Endodermal cell (in vitro differentiated cells): ENCODE measurements at places on chromosomes 5 and 9.

GRCh38 chr5:13591621-13592020, 352.9 kb downstream of the DNAH5 start:
- no peaks in the 10 kb centered on the region for H3K36me3 ChIP-seq
- H3K4me1 ChIP-seq: no peaks in the 10 kb centered on the region
- H3K27ac ChIP-seq: no peak overlapping the region
- H3K4me3 ChIP-seq: no peak overlapping the region
- no peak for DNase-seq

GRCh38 chr5:168827636-168828035, 248.5 kb upstream of the PANK3 start:
- peak; percentile 44 for DNase-seq
- H3K36me3 ChIP-seq: no peaks in the 10 kb centered on the region
- H3K4me3 ChIP-seq: no peak overlapping the region
- H3K27ac ChIP-seq: no peak overlapping the region
- H3K27me3 ChIP-seq: peaks cover 11% of the 10 kb centered on the region

- H3K4me1 ChIP-seq: no peaks in the 10 kb centered on the region
- no peak for DNase-seq
- H3K4me3 ChIP-seq: no peak overlapping the region
- H3K27me3 ChIP-seq: peaks cover 20% of the 10 kb centered on the region
- no peaks in the 10 kb centered on the region for H3K36me3 ChIP-seq
- no peak overlapping the region for H3K27ac ChIP-seq
Observed at GRCh38 chr5:169333518-169333917, 32.6 kb upstream of the SLIT3 start.

GRCh38 chr5:114391321-114391720, 29.5 kb downstream of the KCNN2 start:
- no peaks in the 10 kb centered on the region for H3K27me3 ChIP-seq
- DNase-seq: no peak
- H3K36me3 ChIP-seq: no peaks in the 10 kb centered on the region
- H3K4me1 ChIP-seq: no peaks in the 10 kb centered on the region

- no peaks in the 10 kb centered on the region for H3K36me3 ChIP-seq
- peaks cover 86% of the 10 kb centered on the region for H3K27me3 ChIP-seq
- DNase-seq: peak; percentile 55
- no peak overlapping the region for H3K4me3 ChIP-seq
- no peaks in the 10 kb centered on the region for H3K4me1 ChIP-seq
Observed at GRCh38 chr5:102749416-102750030, 5.6 kb upstream of the PAM start.

DNA sequence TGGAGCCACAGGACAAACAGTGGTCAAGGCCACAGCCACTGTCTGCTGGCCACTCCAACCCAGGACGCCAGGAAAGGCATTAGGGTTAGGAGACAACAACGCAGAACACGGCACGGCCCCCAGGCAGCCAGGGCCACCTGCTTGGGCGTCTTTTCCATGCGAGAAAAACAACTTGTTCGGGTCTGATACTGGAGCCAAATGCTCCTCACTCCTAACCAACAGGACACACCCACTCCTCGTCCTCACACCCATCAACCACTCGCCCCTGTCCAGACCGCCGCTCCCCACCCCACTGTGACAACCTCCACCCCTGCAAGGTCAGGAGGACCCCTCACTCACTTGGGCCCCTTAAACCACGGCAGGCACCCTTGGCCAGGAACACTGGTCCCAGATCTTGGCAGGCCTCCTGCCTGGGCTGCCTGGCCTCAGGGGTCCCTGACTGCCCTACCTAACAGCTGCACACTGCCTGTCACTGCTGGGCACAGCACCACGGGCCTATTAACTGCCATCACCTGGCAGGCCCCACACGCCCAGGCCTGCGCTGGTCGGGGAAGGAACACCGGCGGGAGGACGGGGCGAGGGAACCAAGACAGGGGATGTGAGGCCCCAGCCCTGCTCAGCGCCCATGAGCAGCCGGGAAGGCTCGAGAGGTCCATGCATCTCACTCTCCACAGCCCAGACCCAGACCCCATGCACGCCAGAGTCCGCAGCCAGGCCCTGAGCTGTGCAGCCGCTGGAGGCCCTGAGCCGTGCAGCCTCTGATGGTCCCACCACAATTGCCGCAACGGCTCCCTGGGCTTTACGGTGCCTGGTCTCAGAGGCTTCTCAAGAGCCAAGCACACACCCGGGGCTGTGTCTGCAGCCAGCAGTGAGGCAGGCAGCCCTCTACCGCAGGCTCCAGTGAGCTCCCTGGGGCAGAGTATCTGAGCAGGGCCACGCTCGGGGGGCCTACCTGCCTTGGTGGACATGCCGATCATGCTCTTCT, 13.8 kb downstream of the CLPTM1L start:
- H3K4me3 ChIP-seq: no peak overlapping the region
- H3K36me3 ChIP-seq: peaks cover 71% of the 10 kb centered on the region
- DNase-seq: no peak
- no peaks in the 10 kb centered on the region for H3K27me3 ChIP-seq

DNA sequence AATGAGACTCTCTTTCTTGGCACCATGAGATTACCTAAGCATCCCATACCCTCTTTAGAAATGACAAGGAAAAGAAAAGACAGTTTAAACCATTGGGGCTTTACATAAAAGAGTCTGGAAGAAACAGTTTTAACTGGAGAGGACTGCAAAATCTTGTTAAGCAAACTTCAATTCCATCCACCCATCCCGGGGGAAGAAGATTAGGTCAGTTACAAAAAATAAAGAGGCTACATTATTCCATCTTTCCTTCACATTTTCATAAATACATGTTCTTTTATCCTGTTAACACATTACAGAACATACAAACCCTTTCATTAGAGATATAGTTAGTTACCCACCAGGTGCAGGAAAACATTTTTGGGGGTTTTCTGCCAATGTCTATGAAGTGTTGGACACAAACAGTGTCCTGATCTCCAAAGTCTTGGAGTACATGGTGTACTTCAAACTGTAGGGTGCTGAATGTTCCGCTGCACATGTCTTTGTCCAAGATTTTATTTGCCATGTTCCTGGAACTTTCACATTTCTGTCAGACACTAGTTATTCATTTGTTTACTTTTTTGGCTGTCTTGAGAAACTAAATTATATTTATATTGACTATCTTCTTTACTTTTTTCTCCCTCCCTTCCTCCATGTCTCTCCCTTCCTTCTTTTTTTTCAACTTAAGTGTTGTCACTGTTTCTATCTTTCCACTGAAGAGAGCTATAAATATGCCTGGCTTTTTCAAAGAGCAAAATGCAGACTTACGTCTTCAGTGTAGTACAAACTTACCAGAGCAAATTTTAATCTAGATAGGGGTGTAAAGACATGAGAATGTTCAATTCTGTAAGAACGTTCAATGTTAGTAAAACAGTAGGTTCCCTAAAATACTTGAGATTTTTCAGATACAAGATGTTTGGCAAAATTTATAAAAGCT, 410.9 kb upstream of the PRR16 start:
- no peak overlapping the region for H3K27ac ChIP-seq
- peaks cover 5% of the 10 kb centered on the region for H3K4me1 ChIP-seq
- H3K36me3 ChIP-seq: no peaks in the 10 kb centered on the region
- H3K4me3 ChIP-seq: no peak overlapping the region

- DNase-seq: no peak
- no peak overlapping the region for H3K4me3 ChIP-seq
- H3K4me1 ChIP-seq: no peaks in the 10 kb centered on the region
- no peaks in the 10 kb centered on the region for H3K27me3 ChIP-seq
- no peak overlapping the region for H3K27ac ChIP-seq
Observed at GRCh38 chr5:77921094-77921768, 145.1 kb upstream of the TBCA start.

GRCh38 chr9:91421128-91421765, 2.4 kb downstream of the NFIL3 start:
- H3K4me3 ChIP-seq: peak overlapping the region; percentile 95
- H3K36me3 ChIP-seq: no peaks in the 10 kb centered on the region
- peaks cover 3% of the 10 kb centered on the region for H3K4me1 ChIP-seq
- no peak overlapping the region for H3K27ac ChIP-seq

GRCh38 chr5:176734756-176735342, 75.5 kb upstream of the UNC5A start:
- no peaks in the 10 kb centered on the region for H3K27me3 ChIP-seq
- no peaks in the 10 kb centered on the region for H3K36me3 ChIP-seq
- no peak overlapping the region for H3K4me3 ChIP-seq
- H3K4me1 ChIP-seq: peaks cover 3% of the 10 kb centered on the region

DNA sequence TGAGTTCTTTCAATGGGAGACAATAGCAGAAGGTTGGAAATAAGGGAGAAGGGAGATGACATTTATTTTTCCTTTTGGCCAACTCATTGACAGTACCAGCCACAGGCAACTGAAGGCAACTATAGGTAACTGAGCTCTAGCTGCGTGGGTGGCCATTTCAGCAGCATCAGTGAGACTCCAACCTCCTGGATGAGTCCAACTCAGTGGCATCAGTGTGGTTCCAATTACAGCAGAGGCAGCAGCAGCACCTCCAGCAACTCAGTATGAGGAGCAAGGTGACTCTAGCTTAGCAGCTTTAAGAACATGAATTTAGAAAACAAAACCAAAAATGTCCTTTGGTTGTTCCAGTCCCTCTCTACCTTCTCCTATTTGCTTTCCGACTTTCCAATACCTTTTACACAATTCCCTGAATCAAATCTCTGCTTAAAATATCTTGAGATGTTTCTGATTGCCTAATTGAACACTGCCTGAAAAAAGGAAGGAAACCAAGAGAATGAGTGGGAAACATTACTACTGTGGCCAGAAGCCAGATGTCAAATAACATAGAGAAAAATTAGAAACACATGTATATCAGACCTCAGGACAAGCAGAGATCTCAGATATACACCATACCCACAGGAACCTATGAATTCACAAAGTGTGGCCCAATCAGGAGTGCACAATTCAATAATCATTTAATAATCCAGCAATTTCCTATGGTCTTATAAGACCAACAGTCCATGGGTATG, 166.5 kb upstream of the RORB start:
- no peak for DNase-seq
- H3K36me3 ChIP-seq: no peaks in the 10 kb centered on the region
- no peak overlapping the region for H3K27ac ChIP-seq
- no peaks in the 10 kb centered on the region for H3K4me1 ChIP-seq
- no peak overlapping the region for H3K4me3 ChIP-seq

DNA sequence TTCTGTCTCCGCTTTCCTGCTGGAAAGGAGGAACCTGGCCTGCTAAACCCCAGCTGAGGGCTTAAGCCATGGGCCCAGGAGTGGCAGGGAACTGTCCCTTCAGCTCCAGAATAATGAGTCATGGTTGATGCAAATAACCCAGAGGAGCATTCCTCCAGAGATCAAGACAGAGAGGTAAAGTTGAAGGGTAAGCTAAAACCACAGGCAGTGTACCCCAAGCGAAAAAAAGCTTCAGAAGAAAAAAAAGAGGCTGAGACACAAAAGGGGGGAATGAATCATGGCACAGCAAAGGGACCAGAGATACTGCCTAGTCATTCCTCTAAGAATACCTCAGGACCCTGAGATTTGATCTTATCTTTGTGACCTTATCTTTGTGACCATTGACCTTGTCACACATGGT, 199.5 kb upstream of the TAS2R1 start:
- peaks cover 30% of the 10 kb centered on the region for H3K4me1 ChIP-seq
- no peak overlapping the region for H3K4me3 ChIP-seq
- H3K36me3 ChIP-seq: no peaks in the 10 kb centered on the region
- DNase-seq: peak; percentile 77

DNA sequence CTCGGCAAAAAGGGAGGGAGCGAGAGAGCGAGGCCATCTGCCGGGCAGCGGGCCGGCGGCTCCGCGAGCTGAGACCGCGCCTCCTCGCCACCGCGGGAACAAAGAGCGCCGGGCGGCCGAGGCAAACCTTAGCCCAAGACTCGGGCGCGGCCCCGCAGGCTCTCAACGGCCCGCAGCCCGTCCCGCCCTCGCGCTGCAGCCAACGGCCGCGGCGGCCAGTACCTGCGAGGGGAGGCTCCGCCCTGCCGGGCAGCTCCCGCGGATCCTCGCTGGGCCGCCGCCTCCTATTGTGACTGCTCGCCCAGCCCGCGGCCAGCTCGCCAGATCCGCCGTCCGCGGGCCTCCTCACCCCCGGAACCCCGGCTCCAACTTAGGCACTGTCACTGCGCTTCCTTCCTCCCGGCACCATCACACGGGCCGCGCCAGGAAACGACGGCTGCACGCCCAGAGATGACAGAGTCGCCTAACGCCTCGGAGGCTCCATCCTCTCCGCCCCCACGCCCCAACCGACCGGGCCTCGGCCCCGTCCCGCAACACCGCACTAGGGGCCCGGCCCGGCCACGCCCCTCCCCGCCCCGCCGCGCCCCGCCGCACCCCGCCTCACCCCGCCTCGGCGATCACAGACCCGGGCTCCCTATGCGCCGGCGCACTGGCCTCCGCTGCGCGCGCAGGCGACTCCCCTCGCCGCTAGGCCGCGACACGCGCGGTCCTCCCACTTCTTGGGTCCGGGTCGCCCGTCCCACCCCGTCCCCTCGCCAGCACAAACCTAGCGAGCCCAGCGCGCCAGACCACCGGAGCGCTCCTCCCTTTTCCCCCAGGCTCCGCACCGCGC, 479 bp upstream of the RNF38 start:
- peaks cover 14% of the 10 kb centered on the region for H3K36me3 ChIP-seq
- peaks cover 12% of the 10 kb centered on the region for H3K4me1 ChIP-seq
- peak overlapping the region; percentile 99 for H3K27ac ChIP-seq
- H3K4me3 ChIP-seq: peak overlapping the region; percentile 100
- H3K27me3 ChIP-seq: no peaks in the 10 kb centered on the region

GRCh38 chr5:107340631-107341030, 330.1 kb downstream of the EFNA5 start:
- no peaks in the 10 kb centered on the region for H3K4me1 ChIP-seq
- H3K4me3 ChIP-seq: no peak overlapping the region
- H3K27me3 ChIP-seq: no peaks in the 10 kb centered on the region
- no peak for DNase-seq
- no peak overlapping the region for H3K27ac ChIP-seq

- H3K4me3 ChIP-seq: no peak overlapping the region
- H3K27ac ChIP-seq: no peak overlapping the region
- DNase-seq: no peak
- no peaks in the 10 kb centered on the region for H3K27me3 ChIP-seq
Observed at GRCh38 chr5:10172247-10172646, 77.4 kb downstream of the ATPSCKMT start.

GRCh38 chr5:74154526-74154925, 486.0 kb downstream of the ENC1 start:
- H3K36me3 ChIP-seq: no peaks in the 10 kb centered on the region
- H3K27ac ChIP-seq: no peak overlapping the region
- DNase-seq: no peak
- H3K4me1 ChIP-seq: no peaks in the 10 kb centered on the region
- no peaks in the 10 kb centered on the region for H3K27me3 ChIP-seq
